ENCODE measurements at places on chromosomes 6 and 20.

DNA sequence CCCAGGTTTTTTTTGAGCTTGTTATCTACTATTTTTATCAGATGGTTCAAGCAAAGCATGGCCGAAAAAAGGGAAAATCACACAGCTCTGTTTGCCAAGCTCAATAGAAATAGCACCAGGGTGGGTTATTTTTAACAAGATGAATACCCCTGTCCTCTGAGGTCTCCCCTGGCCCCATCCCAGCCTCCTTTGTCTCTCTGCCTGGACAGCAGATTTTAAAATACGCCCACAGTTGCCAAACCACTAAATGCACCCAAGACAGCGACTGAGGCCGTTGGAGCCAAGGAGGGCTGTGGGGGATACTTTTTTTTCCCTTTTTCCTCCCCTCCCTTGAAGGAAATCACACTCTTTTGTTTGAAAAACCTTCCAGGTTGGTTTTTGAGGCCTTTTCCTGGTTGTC, 106.6 kb downstream of the VEGFA start:
- H3K4me1 ChIP-seq = no peaks in the 10 kb centered on the region
- DNase-seq = no peak
- no peak overlapping the region for H3K27ac ChIP-seq
- no peaks in the 10 kb centered on the region for H3K27me3 ChIP-seq

DNA sequence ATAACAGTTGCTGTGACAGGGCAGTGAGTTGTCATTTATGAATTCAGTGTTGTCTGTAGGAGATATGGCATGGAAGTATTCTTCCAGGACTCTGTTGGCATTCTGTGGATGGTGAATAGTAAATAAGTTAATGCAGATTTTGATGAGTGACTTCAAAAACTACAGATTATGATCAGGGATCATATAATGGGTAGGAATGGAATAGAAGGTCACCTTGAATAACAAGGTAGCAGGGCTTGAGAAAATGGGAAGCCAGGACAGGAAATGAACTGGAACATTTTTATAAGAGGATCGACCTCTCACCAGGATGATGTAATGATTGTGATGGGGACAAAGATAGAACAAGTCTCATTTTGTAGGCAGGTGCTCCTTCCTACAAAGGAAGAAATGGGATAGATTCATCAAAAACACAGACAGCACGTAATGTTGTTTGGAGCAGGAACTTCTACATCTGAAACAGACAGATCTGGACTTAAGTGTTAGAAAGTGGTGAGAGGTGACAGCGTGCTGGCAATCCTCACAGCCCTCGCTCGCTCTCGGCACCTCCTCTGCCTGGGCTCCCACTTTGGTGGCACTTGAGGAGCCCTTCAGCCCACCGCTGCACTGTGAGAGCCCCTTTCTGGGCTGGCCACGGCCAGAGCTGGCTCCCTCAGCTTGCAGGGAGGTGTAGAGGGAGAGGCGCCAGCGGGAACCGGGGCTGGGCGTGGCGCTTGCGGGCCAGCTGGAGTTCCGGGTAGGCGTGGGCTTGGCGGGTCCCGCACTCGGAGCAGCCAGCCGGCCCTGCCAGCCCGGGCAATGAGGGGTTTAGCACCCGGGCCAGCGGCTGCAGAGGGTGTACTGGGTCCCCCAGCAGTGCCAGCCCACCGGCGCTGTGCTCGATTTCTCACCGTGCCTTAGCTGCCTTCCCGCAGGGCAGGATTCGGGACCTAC, 30.8 kb upstream of the SSR1 start:
- no peak overlapping the region for H3K27ac ChIP-seq
- no peak for DNase-seq
- no peaks in the 10 kb centered on the region for H3K36me3 ChIP-seq
- no peak overlapping the region for H3K4me3 ChIP-seq
- H3K4me1 ChIP-seq = no peaks in the 10 kb centered on the region
- H3K27me3 ChIP-seq = peaks cover 41% of the 10 kb centered on the region

DNA sequence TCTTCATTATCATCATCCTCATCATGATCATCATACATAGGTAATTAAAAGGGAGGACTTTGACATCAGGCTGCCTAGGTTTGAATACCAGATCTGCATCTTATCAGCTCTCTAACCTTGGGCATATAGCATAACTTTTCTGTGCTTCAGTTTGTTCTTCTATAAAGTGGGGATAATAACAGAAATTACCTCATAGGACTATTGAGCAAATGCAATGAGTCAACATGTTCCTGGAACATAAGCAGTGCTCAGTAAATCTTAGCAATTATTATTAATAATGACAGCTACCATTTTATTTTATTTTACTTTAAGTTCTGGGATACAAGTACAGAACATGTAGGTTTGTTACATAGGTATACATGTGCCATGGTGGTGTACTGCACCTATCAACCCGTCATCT, 7.2 kb downstream of the C20orf202 start:
- no peak overlapping the region for H3K4me3 ChIP-seq
- H3K27ac ChIP-seq = no peak overlapping the region
- no peaks in the 10 kb centered on the region for H3K4me1 ChIP-seq
- H3K27me3 ChIP-seq = peaks cover 46% of the 10 kb centered on the region

GRCh38 chr20:50338479-50339391, 148.1 kb downstream of the CEBPB start:
- H3K27me3 ChIP-seq = no peaks in the 10 kb centered on the region
- peak overlapping the region; percentile 86 for H3K27ac ChIP-seq
- peaks cover 3% of the 10 kb centered on the region for H3K36me3 ChIP-seq

DNA sequence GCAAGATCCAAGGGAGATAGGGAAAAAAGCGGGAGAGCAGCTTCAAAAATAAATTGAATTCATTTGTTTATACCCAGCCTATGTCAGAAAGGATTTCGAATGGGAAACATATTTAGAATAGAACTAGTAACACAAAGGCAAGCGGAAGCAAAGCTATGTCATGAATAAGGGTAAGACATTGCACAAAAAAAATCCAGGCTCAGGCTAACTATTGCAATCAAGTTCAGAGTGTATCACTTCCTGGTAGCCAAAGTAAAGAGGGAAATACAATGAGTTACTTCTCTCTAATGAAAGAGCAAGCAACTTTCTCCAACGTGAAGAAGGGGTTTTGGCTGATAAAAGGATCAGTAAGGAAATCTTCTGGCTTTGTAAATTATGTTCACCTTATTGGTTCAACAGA, 212.8 kb downstream of the ZMYND8 start:
- H3K4me3 ChIP-seq = no peak overlapping the region
- no peak overlapping the region for H3K27ac ChIP-seq
- peaks cover 41% of the 10 kb centered on the region for H3K27me3 ChIP-seq

GRCh38 chr6:166803471-166803870, 152.9 kb downstream of the RNASET2 start:
- DNase-seq = no peak
- no peak overlapping the region for H3K4me3 ChIP-seq
- H3K27me3 ChIP-seq = no peaks in the 10 kb centered on the region
- H3K36me3 ChIP-seq = no peaks in the 10 kb centered on the region
- no peaks in the 10 kb centered on the region for H3K4me1 ChIP-seq

DNA sequence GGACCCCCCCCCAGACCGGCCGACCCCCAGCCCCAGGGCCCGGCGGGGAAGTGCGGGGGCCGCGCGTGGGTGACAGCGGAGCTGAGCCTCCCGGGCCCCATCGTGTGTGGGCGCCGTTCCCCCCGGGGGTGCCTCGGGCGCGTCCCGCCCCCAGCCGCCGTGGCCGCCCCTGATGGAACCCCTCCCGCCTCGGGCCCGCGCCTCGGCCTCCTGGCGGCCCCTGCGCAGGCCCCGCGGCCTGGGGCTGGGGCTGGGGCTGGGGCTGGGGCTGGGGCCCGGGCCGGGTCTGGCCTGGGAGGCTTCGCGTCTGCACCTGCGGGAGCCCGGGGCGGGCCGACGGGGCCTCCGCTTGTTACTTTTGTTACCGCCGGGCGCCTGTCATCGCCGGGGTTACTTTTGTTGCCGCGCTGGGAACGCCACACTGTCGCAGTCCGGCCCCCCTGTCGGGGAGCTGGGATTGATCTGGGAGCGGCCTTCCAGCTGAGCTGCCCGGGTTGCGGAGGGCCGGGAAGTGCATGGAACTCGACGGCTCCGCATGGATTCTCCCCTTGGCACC, 598 bp downstream of the OGFR start:
- H3K4me3 ChIP-seq = peak overlapping the region; percentile 95
- H3K27ac ChIP-seq = peak overlapping the region; percentile 97
- DNase-seq = no peak
- peaks cover 27% of the 10 kb centered on the region for H3K4me1 ChIP-seq

GRCh38 chr6:38346291-38347079, 293.2 kb downstream of the BTBD9 start:
- no peaks in the 10 kb centered on the region for H3K27me3 ChIP-seq
- H3K27ac ChIP-seq = no peak overlapping the region
- H3K4me1 ChIP-seq = peaks cover 6% of the 10 kb centered on the region
- H3K36me3 ChIP-seq = peaks cover 5% of the 10 kb centered on the region

- no peaks in the 10 kb centered on the region for H3K4me1 ChIP-seq
- H3K27me3 ChIP-seq = no peaks in the 10 kb centered on the region
- H3K36me3 ChIP-seq = no peaks in the 10 kb centered on the region
Observed at GRCh38 chr20:38115205-38115604, 49.9 kb downstream of the TGM2 start.

- no peak for DNase-seq
- peaks cover 7% of the 10 kb centered on the region for H3K36me3 ChIP-seq
- H3K4me3 ChIP-seq = no peak overlapping the region
Observed at GRCh38 chr6:100470422-100471120, 5.8 kb upstream of the SIM1 start.

GRCh38 chr6:96716221-96716620, 121.1 kb downstream of the GPR63 start:
- no peak for DNase-seq
- no peaks in the 10 kb centered on the region for H3K4me1 ChIP-seq
- H3K4me3 ChIP-seq = no peak overlapping the region
- H3K27ac ChIP-seq = no peak overlapping the region

DNA sequence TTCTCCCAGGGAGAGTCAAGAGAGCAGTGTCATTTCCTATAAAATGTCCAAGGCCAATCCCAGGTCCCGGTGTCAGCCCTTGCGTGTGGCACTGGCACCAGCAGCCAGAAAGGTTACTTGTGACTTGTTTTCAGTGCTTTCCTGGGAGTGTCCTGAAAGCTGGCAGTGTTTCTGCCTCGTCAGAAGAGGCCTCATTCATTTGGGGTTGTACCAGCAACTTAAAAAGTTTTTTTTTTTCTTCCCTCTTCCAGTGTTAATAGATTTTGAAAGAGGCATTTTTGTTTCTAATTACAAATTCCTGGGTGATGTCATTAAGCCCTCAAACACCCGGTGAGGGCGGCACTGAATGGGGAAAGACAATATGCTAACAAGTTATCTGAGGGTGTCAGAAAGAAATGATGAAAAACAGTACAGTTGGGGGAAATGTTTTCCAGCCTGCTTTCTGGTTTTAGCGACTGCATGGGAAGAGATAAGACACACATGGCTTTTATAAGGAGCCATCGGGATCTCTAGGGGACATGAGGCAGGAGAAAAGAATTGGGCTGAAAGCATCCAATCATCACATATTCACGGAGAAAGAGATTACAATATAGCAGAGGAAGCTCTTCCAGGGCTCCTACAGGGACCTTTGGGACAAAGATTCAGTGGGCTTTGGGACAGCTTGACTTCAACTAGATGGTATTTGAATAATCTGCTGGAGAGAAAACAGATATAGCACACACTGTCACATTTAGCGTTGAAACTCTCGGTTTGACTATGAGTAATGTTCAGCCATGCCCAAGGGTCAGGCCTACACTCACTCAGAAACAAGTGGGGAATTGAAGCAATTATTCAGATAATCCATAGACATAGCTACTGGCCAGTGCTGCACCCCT, 153.0 kb downstream of the BCAS1 start:
- peaks cover 22% of the 10 kb centered on the region for H3K4me1 ChIP-seq
- peaks cover 5% of the 10 kb centered on the region for H3K36me3 ChIP-seq
- H3K4me3 ChIP-seq = no peak overlapping the region
- H3K27me3 ChIP-seq = no peaks in the 10 kb centered on the region

- H3K27me3 ChIP-seq = peaks cover 33% of the 10 kb centered on the region
- H3K4me1 ChIP-seq = no peaks in the 10 kb centered on the region
- H3K36me3 ChIP-seq = peaks cover 3% of the 10 kb centered on the region
- H3K27ac ChIP-seq = no peak overlapping the region
- DNase-seq = no peak
Observed at GRCh38 chr6:6256886-6257285, 63.6 kb downstream of the F13A1 start.

DNA sequence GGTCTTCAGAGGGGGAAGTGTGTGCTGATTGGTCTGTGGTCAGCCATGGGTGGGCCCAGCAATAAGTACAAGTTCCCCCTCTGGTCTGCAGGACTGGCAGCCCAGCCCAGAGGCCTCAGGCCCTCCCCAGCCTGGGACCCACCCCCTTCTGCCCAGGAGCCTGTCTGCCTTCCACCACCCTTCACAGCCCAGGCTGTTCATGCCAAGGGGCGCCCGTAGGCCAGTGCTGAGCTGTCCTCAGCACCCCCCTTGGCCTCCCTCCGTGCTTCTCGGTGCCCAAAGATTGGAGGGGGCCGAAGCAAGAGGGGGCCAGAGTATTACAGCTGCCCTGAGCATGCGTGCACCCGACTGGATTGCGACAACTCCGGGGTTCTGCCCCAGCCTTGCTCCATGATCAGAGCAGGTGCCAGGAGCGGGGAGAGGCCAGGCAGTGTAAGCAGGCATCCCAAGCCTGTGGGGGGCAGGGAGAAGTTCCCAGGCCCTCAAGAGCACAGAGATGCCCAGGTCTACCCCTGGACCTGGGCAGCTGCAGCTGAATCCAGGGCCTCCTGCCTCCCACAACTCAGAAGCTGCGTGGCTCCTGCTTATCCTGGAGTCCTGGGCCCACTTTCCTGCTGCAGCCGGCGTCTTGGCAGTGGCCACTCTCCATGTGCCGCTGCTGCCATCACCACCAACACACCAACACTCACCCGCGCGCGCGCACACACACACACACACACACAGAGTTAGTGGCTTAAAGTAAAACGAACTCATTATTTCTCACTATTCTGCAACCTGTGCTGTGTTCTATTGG, 33.3 kb downstream of the CST9L start:
- no peak overlapping the region for H3K27ac ChIP-seq
- DNase-seq = no peak
- H3K4me1 ChIP-seq = peaks cover 23% of the 10 kb centered on the region

DNA sequence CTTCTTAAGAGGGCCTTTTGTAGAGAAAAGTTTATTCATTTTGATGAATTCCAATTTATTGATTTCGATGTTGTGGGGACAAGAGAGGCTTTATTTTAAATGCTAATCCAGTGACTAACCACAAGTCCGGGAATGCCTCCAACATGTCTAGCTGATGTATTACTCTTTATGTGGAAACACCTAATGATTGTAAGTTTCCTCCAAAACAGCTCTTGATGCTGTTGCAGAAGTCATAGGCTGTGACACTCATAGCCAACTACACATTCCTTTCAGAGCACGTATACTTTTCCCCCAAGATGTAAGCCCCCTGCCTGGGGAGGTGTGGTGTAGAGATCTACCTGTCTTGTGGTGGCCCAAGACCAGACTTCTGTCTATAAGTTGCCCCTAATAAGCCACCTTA, 61.3 kb upstream of the RNF24 start:
- H3K36me3 ChIP-seq = no peaks in the 10 kb centered on the region
- H3K4me3 ChIP-seq = no peak overlapping the region
- no peak overlapping the region for H3K27ac ChIP-seq
- H3K4me1 ChIP-seq = peaks cover 13% of the 10 kb centered on the region

- DNase-seq = no peak
- H3K36me3 ChIP-seq = no peaks in the 10 kb centered on the region
- H3K27ac ChIP-seq = no peak overlapping the region
- H3K4me1 ChIP-seq = no peaks in the 10 kb centered on the region
Observed at GRCh38 chr6:18352001-18352400, 35.1 kb upstream of the RNF144B start.

All from central memory CD8-positive, alpha-beta T cell (primary cell).